Activated T-helper 2 cell treated with anti-CD3 and anti-CD28 coated beads, Interferon-gamma antibody, Interleukin-2, Interleukin-4, amounts not matched to agents 10 μg/mL and 5 μg/mL and 100 μg/mL, durations not matched to agents 14 hours and 24 hours and 36 hours (primary cell): ENCODE measurements at places on chromosomes 1 and 21.
A peak's percentile ranks its signal among the peaks of the same experiment; 100 is the strongest.

GRCh38 chr21:35190201-35190701 lies 141.1 kb upstream of the RUNX1 start:
- H3K27ac ChIP-seq, result no peak overlapping the region
- no peak for DNase-seq
- peaks cover 20% of the 10 kb centered on the region for H3K4me1 ChIP-seq
- peaks cover 8% of the 10 kb centered on the region for H3K36me3 ChIP-seq
- no peak overlapping the region for H3K4me3 ChIP-seq

GRCh38 chr1:117708323-117709248 lies 102.7 kb downstream of the TENT5C start:
- peaks cover 10% of the 10 kb centered on the region for H3K27me3 ChIP-seq
- DNase-seq, result no peak
- no peak overlapping the region for H3K27ac ChIP-seq
- no peaks in the 10 kb centered on the region for H3K4me1 ChIP-seq

DNA sequence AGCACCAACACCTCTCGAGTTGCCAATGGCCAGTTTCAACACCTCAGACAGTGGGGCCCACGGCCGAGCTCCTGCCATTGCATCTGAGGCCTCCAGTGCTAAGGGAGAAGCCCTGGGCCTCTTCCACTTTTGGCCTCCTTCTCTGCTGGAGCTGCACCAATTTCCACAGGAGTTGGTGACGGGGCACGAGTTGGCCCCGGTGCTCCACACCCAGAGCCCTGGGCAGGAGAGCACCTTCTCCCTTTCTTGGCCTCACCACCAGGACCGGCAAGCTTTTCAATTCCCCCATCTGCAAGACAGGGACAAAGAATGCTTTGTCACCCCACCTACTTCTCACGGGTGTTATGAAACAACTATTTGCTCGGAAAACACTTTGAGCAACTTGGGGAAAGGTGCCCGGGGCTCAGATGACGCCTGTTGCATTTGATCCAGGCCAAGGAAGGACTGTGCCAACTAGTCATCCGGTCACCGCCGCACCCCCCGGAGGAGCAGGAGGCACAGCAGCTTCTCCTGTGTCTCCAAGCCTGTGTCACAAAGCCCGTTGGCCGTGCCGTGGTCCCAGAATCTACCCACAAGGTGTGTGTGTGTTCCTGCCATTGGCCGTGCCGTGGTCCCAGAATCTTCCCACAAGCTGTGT lies 55.2 kb downstream of the TOMM20 start:
- no peaks in the 10 kb centered on the region for H3K27me3 ChIP-seq
- H3K4me3 ChIP-seq, result no peak overlapping the region
- H3K27ac ChIP-seq, result peak overlapping the region; percentile 62
- peaks cover 4% of the 10 kb centered on the region for H3K36me3 ChIP-seq
- H3K4me1 ChIP-seq, result peaks cover 36% of the 10 kb centered on the region
- DNase-seq, result no peak

DNA sequence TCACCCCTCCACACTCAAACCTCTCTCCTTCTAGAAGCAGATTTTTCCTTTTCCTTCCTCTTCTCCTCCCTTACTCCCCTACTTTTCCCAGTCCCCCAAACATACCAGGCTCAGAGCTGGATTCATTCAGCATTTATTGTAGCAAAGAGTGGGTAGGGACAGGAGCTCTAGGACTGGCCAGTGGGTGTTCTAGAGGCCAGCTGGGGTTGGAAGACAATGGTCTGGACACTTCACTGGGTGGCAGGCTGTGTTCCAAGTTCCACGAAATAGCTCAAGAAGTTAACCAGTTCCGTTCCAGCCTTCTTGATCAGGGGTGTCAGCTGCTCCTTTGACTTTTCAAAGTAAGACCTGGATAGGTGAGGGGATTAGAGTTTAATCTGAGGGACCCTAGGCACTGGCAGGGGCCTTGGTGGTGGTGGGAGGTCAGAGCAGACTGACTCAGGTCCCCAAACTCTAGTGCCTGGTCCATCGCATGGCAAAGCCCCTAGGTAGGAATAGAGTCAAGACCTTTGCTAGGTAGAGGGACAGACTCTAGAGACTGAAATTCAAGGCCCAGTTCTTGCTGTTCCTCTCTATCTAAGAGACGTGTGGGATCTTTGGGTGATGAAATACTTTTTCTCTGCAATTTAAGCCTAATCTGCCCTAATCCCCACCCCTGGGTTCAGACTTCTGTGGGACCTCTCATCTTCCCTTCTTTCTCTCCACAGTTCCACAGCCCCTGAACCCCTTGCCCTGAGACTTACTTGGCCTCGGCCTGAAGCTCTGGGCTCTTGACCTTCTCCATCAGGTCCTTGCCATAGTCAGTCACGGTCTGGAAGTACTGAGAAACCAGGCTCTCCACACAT lies 1.0 kb downstream of the APOA2 start:
- H3K4me1 ChIP-seq, result peaks cover 29% of the 10 kb centered on the region
- no peak overlapping the region for H3K4me3 ChIP-seq
- no peak overlapping the region for H3K27ac ChIP-seq
- no peak for DNase-seq
- no peaks in the 10 kb centered on the region for H3K27me3 ChIP-seq

GRCh38 chr1:39648496-39648895 lies 9.1 kb upstream of the HEYL start:
- no peak for DNase-seq
- no peaks in the 10 kb centered on the region for H3K36me3 ChIP-seq
- H3K27me3 ChIP-seq, result no peaks in the 10 kb centered on the region
- peaks cover 5% of the 10 kb centered on the region for H3K4me1 ChIP-seq
- H3K27ac ChIP-seq, result no peak overlapping the region

GRCh38 chr1:75725266-75725665 lies 757 bp downstream of the ACADM start:
- no peak for DNase-seq
- peak overlapping the region; percentile 97 for H3K4me3 ChIP-seq
- peak overlapping the region; percentile 95 for H3K27ac ChIP-seq
- peaks cover 13% of the 10 kb centered on the region for H3K36me3 ChIP-seq
- H3K4me1 ChIP-seq, result peaks cover 30% of the 10 kb centered on the region

- no peaks in the 10 kb centered on the region for H3K36me3 ChIP-seq
- H3K27ac ChIP-seq, result peak overlapping the region; percentile 90
- H3K4me3 ChIP-seq, result no peak overlapping the region
- peaks cover 5% of the 10 kb centered on the region for H3K27me3 ChIP-seq
- DNase-seq, result no peak
Measured at GRCh38 chr1:229252228-229252984, 18.5 kb upstream of the RAB4A start.

DNA sequence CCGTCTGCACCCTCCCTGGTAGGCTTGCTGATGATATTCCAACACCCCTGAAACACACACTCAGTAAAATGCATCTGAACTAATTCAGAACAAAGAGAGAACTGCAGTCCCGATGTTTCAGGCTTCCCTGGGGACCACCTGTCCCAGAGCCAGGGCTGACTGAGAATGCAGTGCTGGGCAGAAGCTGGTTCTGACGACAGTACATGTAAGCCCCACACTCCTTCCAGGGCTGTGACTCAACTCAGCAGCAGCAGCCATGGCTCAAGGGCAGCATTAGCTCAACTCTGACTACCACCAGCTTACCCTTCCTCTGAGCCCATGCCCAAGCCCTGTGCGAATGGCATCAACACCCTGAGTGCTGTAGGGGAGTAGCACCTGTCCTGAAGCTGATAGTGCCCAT lies 56.4 kb upstream of the SIPA1L2 start:
- no peak overlapping the region for H3K27ac ChIP-seq
- no peak for DNase-seq
- H3K4me3 ChIP-seq, result no peak overlapping the region
- H3K36me3 ChIP-seq, result no peaks in the 10 kb centered on the region
- H3K4me1 ChIP-seq, result no peaks in the 10 kb centered on the region
- H3K27me3 ChIP-seq, result peaks cover 16% of the 10 kb centered on the region

DNA sequence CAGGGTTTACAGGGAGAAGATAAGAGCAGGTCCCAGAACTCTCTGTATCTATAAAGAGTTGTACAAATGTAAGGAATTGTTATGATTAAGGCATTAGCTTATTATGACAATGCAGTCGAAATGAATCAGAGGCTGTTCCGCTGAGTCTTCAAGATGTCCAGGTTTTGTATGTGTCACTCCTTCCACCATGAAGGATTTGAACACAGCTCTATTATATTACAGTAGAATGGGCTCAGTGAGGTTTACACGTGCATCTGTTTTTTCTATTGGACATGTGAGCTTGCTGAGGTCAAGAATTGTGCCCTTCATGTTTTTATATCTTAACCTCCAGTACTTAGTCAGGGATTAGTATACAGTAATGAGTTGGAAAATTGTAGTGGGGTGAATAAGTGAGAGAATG lies 86.3 kb downstream of the MPZL1 start:
- H3K4me3 ChIP-seq, result no peak overlapping the region
- H3K36me3 ChIP-seq, result peaks cover 4% of the 10 kb centered on the region
- H3K27ac ChIP-seq, result no peak overlapping the region
- DNase-seq, result no peak
- H3K4me1 ChIP-seq, result peaks cover 30% of the 10 kb centered on the region

- no peaks in the 10 kb centered on the region for H3K27me3 ChIP-seq
- peak overlapping the region; percentile 47 for H3K4me3 ChIP-seq
- H3K36me3 ChIP-seq, result peaks cover 84% of the 10 kb centered on the region
Measured at GRCh38 chr1:224378855-224379631, 22.4 kb downstream of the CNIH4 start.

DNA sequence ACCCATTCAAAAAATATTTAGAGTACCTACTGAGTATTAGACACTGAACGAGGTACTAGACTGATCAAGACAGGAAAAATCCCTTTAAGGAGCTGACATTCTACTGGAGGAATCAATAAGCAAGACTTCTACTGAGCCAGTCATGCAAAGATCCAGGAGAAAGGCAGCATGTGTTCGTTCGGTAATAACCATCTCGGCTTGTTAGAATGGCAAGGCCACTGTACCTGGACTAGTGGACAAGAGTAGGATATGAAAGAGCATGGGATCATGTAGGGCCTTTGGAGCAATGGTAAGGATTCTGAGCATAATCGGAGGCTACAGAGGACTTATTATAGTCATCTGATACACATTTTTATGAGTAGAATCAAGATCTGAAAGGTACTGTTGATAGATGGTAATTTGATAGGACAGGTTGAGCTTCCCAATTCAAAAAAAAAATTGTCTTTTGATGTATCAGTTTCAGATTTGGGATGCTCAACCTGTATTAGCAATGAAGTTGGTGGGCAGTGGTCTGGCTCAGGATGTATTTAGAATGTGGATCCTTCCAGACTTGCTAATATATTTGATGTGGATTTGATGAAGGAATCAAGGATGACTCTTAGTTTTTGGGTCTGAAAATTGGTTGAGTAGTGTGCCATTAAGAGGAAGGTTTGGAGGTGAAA lies 2.3 kb downstream of the COX20 start:
- H3K36me3 ChIP-seq, result peaks cover 59% of the 10 kb centered on the region
- H3K4me3 ChIP-seq, result peak overlapping the region; percentile 64
- H3K27me3 ChIP-seq, result no peaks in the 10 kb centered on the region
- DNase-seq, result no peak
- peak overlapping the region; percentile 47 for H3K27ac ChIP-seq
- peaks cover 51% of the 10 kb centered on the region for H3K4me1 ChIP-seq

GRCh38 chr1:187894349-187894748 lies 1065.6 kb downstream of the PLA2G4A start:
- no peaks in the 10 kb centered on the region for H3K36me3 ChIP-seq
- H3K27ac ChIP-seq, result no peak overlapping the region
- H3K4me1 ChIP-seq, result no peaks in the 10 kb centered on the region
- no peaks in the 10 kb centered on the region for H3K27me3 ChIP-seq
- DNase-seq, result no peak

GRCh38 chr21:41350436-41351155 lies 11.2 kb upstream of the MX2 start:
- no peaks in the 10 kb centered on the region for H3K36me3 ChIP-seq
- peaks cover 28% of the 10 kb centered on the region for H3K27me3 ChIP-seq
- no peak overlapping the region for H3K4me3 ChIP-seq
- H3K27ac ChIP-seq, result no peak overlapping the region
- H3K4me1 ChIP-seq, result no peaks in the 10 kb centered on the region

- H3K4me3 ChIP-seq, result no peak overlapping the region
- no peak overlapping the region for H3K27ac ChIP-seq
- no peaks in the 10 kb centered on the region for H3K4me1 ChIP-seq
- DNase-seq, result no peak
- H3K36me3 ChIP-seq, result no peaks in the 10 kb centered on the region
- H3K27me3 ChIP-seq, result peaks cover 24% of the 10 kb centered on the region
Measured at GRCh38 chr21:46022551-46023525, 41.3 kb downstream of the COL6A1 start.

- no peak overlapping the region for H3K27ac ChIP-seq
- peaks cover 4% of the 10 kb centered on the region for H3K27me3 ChIP-seq
- no peaks in the 10 kb centered on the region for H3K36me3 ChIP-seq
- H3K4me1 ChIP-seq, result peaks cover 5% of the 10 kb centered on the region
- no peak for DNase-seq
Measured at GRCh38 chr1:108108119-108108518, 92.0 kb downstream of the SLC25A24 start.

DNA sequence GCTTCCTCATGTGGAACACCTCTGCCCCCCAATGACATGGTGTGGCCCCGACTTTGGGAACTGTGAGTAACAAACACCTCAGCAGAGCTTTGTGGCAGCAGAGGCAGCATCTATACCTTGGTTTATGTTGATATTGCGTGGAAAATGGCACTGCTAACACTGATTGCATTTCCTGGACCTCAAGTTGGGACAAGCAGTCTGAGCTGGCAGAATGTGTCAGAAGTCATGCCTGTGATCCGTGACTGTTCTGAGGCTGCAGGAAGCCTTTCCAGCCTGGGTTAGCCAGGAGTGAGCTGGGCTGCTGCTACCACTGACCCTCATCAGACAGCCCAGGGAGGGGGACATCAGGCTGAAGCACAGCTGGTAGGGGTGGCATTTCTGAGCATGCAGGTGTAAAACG lies 268.5 kb downstream of the KCNJ6 start:
- peaks cover 3% of the 10 kb centered on the region for H3K27me3 ChIP-seq
- no peak for DNase-seq
- H3K4me3 ChIP-seq, result no peak overlapping the region
- no peaks in the 10 kb centered on the region for H3K36me3 ChIP-seq

GRCh38 chr1:37037690-37038089 lies 3.4 kb upstream of the GRIK3 start:
- H3K27me3 ChIP-seq, result peaks cover 49% of the 10 kb centered on the region
- peaks cover 3% of the 10 kb centered on the region for H3K4me1 ChIP-seq
- H3K27ac ChIP-seq, result no peak overlapping the region
- no peak for DNase-seq
- no peaks in the 10 kb centered on the region for H3K36me3 ChIP-seq
- H3K4me3 ChIP-seq, result no peak overlapping the region

DNA sequence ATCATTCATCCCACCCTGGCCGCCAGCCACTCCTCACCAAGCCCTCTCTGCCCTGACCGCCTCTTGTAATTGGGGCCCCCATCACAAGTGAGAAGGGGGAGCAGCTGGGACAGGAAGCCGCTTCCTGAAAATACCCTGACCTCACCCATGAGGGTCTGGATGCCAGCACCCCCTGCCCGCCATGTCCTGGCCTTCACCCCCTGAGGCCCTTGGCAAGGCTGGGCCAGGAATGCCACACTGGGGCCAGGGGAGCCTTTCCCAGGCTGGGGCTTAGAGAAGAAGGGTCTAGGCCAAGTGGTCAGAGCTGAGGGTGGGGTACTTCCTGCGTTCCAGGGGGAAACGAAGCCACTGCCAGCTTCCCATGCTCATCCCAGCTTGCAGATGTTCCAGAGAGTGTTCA lies 60.5 kb downstream of the TAS1R2 start:
- H3K27ac ChIP-seq, result no peak overlapping the region
- DNase-seq, result no peak
- H3K27me3 ChIP-seq, result no peaks in the 10 kb centered on the region
- no peaks in the 10 kb centered on the region for H3K4me1 ChIP-seq
